Osteocyte (in vitro differentiated cells): ENCODE measurements at places on chromosomes 2 and 18. TPM values are rescaled to one million over a fixed set of nuclear protein-coding genes. Genes with fewer than 3 reads are reported as not detected.
A peak's percentile ranks its signal among the peaks of the same experiment; 100 is the strongest.

NCL gene
- 407 and 421 TPM in 2 replicates for total RNA-seq

RTP5 gene
- not detected in 2 replicates for total RNA-seq

ADGRF3 gene
- total RNA-seq, result 0.24 and 0.56 TPM in 2 replicates

MEX3C gene
- 53.5 and 59.7 TPM in 2 replicates for total RNA-seq

DSEL gene
- 105 and 108 TPM in 2 replicates for total RNA-seq

NFATC1 gene
- 5.9 and 8.1 TPM in 2 replicates for total RNA-seq

SPEG gene
- total RNA-seq, result 27.0 and 30.3 TPM in 2 replicates

RAMP1 gene
- 87.9 and 93.4 TPM in 2 replicates for total RNA-seq

SPIRE1 gene
- total RNA-seq, result 47.0 and 53.6 TPM in 2 replicates

LHCGR gene
- not detected in 2 replicates for total RNA-seq

LMAN1 gene
- total RNA-seq, result 93.2 and 94.7 TPM in 2 replicates

LIMS3 gene
- 3.1 and 4.2 TPM in 2 replicates for total RNA-seq

- no peak for DNase-seq
- H3K27ac ChIP-seq, result no peak overlapping the region
- H3K4me3 ChIP-seq, result no peak overlapping the region
- H3K27me3 ChIP-seq, result no peaks in the 10 kb centered on the region
- peaks cover 38% of the 10 kb centered on the region for H3K4me1 ChIP-seq
Measured at GRCh38 chr2:147715807-147716206, 129.0 kb upstream of the ACVR2A start.

DNA sequence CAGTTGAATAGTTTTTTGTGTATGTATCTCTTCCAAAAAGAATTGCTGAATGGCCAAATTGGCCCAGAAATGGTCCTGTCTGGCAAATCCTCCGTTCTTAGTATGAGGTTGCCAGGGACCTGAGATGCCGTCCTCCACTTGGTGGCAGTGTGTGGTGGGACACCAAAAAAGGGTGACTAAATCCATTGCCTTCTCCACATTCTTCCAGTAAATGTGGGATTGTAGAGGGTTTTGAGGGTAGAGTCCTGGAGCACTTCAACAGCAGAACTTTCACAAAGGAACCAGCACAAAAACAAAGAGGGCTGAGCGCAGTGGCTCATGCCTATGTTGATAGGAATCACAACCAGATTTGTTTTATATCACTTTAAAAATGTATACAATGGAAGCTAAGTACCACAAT, 199.9 kb downstream of the BCL2 start:
- H3K4me3 ChIP-seq, result no peak overlapping the region
- H3K4me1 ChIP-seq, result peaks cover 2% of the 10 kb centered on the region
- no peak for DNase-seq
- peaks cover 51% of the 10 kb centered on the region for H3K27me3 ChIP-seq

DNA sequence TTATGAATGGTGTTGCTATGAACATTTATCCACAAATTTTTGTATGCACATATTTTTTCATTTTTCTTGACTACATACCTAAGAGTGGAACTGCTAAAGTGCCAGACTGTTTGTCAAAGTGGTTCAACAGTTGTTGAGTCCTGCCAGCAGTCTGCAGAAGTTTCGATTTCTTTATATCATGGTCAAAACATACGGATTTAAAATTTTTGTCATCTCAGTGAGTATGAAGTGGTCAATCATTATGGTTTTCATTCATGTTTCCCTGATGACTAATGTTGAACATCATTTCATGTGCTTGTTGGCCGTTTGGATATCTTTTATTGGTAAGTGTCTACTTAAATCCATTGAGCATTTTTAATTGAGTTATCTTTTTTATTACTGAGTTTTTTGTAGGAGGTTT, 39.2 kb downstream of the CCDC138 start:
- H3K4me3 ChIP-seq, result no peak overlapping the region
- DNase-seq, result no peak
- H3K27ac ChIP-seq, result no peak overlapping the region
- H3K27me3 ChIP-seq, result no peaks in the 10 kb centered on the region
- H3K36me3 ChIP-seq, result peaks cover 17% of the 10 kb centered on the region
- no peaks in the 10 kb centered on the region for H3K4me1 ChIP-seq

GRCh38 chr18:39806525-39806924, 2148.5 kb upstream of the PIK3C3 start:
- peaks cover 3% of the 10 kb centered on the region for H3K27me3 ChIP-seq
- H3K4me3 ChIP-seq, result no peak overlapping the region
- H3K27ac ChIP-seq, result no peak overlapping the region
- DNase-seq, result no peak
- H3K36me3 ChIP-seq, result no peaks in the 10 kb centered on the region
- H3K4me1 ChIP-seq, result no peaks in the 10 kb centered on the region

DNA sequence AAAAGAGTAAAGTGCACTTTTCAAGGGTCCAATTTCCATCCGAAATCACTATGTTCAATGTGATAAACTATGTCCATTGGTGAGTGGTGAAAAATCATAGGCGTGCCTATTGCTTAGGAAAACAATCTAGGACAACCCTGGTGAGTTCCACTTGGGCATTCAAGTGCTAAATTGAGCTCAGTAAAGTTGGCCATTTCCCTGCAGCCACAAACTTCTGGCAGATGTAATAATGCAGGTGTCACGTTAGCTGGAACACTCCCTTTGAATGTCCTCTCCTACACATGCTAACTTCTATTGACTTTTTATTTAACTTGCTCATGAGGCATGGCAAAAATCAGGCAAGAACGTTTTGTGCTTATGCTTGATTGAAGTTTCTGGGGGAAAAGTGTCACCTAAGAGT, 67.1 kb downstream of the CPS1 start:
- H3K4me3 ChIP-seq, result no peak overlapping the region
- no peak overlapping the region for H3K27ac ChIP-seq
- no peaks in the 10 kb centered on the region for H3K27me3 ChIP-seq

GRCh38 chr18:36392979-36393287, 95.4 kb downstream of the FHOD3 start:
- peaks cover 2% of the 10 kb centered on the region for H3K27me3 ChIP-seq
- no peak overlapping the region for H3K27ac ChIP-seq
- H3K4me3 ChIP-seq, result no peak overlapping the region
- no peak for DNase-seq
- no peaks in the 10 kb centered on the region for H3K4me1 ChIP-seq

DNA sequence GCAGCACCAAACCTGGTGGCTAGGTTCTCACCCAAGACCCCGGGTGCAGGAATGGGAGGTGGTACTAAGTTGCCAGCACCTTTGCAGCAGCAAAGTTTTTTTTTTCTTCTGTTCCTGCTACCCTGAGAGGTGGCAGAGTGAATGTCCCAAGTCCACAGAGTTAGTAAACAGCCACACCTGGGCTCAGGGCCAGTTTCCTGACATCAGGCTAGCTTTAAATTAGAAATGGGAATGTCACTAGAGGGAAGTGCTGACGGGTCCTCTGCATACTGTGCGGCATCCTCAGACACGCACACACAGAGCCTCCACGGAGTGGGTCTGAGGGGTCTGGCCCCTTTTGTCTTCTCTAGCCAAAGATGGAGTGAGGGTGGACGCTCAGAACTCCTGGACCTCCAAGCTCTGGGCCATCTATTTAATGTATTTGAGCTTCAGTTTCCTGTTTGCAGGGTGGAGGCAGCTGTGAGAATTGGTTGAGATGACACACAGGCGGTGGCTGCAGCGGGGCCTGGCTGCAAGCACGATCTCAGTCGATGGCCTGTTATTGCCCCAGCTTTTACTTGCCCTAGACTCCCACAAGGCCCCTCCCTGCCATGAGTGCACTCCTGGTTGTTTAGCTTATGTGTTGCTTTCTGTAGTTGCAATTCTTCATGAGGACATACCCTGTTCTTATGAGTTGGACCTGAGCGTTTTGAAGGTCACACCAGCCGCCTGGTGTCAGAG, 751.4 kb upstream of the HS6ST1 start:
- no peak overlapping the region for H3K27ac ChIP-seq
- no peak overlapping the region for H3K4me3 ChIP-seq
- no peak for DNase-seq
- no peaks in the 10 kb centered on the region for H3K36me3 ChIP-seq

DNA sequence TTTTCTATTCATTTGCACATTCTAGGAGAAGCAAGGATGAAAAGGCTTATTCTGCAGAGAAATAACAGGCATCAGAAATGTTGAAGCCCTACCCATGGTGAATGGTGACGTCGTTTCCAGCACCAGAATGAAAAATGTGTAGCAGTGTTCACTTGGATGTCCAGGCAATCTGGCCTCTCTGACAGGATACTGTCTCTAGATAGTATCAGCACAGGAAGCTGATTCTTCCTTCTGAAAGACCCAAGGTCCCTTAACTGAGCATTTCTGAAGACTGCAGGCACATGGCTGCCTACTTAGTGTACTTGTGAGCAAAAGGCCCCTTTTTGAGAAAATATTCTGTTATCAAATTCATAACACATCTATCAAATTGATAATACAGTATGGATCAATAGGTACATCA, 234.1 kb downstream of the XIRP2 start:
- H3K27ac ChIP-seq, result no peak overlapping the region
- H3K36me3 ChIP-seq, result no peaks in the 10 kb centered on the region
- H3K4me1 ChIP-seq, result peaks cover 1% of the 10 kb centered on the region

GRCh38 chr2:196112418-196113034, 43.9 kb upstream of the DNAH7 start:
- peaks cover 43% of the 10 kb centered on the region for H3K4me1 ChIP-seq
- no peak for DNase-seq
- peak overlapping the region; percentile 97 for H3K27ac ChIP-seq
- no peaks in the 10 kb centered on the region for H3K27me3 ChIP-seq

GRCh38 chr2:241730671-241731293, 3.6 kb upstream of the D2HGDH start:
- H3K27me3 ChIP-seq, result no peaks in the 10 kb centered on the region
- no peak for DNase-seq
- H3K4me3 ChIP-seq, result no peak overlapping the region

DNA sequence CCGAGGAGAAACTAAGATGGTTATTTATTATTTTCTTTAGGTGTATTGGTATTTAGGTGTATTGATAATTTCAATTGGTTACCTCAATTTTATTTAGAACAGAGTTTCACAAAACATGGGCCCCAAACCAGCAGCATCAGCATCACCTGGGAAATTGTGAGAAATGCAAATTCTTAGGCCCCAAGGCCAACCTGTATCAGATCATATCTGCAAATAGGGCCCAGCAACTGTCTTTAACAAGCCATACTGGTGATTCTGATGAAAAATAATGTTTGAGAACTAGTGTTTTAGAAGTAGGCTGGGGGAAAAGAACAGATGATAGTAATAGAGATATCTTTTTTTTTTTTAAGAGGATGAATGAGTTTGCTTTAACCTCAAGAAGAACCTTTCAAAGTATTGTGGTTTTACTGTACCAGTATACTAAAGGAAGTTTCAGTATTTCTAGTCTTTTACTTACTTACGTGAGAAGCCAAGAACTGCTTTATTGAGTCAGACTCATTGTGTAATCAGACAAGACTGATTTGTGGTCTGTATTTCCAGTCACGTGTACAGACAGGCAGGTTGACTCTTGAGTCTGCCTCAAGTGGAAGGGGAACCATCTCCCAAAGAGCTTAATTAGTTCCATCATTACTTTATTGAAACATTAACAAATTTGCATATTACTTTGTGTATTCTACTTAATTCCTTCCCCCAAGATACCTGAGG, 60.4 kb upstream of the GAREM1 start:
- DNase-seq, result no peak
- no peaks in the 10 kb centered on the region for H3K27me3 ChIP-seq
- H3K4me3 ChIP-seq, result no peak overlapping the region
- H3K4me1 ChIP-seq, result no peaks in the 10 kb centered on the region

DNA sequence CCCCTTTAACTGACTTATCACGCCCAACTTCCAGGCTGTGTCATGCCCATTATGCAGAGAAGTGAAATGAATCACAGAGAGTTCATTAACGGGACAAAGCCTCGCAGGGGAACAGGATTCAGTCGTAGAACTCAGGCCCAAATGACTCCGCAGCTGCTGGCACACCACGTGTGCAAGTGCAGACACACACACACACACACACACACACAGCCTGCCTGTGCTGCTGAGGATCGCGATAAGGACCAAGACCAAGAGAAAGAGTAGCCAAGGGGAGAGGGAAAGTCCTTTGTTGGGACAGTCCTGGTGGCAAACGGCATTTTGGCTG, 90.0 kb upstream of the TAF1B start:
- H3K27me3 ChIP-seq, result peaks cover 3% of the 10 kb centered on the region
- no peaks in the 10 kb centered on the region for H3K36me3 ChIP-seq
- DNase-seq, result no peak
- peak overlapping the region; percentile 76 for H3K27ac ChIP-seq
- H3K4me1 ChIP-seq, result peaks cover 32% of the 10 kb centered on the region

- no peaks in the 10 kb centered on the region for H3K36me3 ChIP-seq
- no peak overlapping the region for H3K27ac ChIP-seq
- DNase-seq, result no peak
- H3K4me1 ChIP-seq, result no peaks in the 10 kb centered on the region
- H3K4me3 ChIP-seq, result no peak overlapping the region
Measured at GRCh38 chr2:174902506-174903263, 102.5 kb downstream of the CHN1 start.

GRCh38 chr2:95264624-95265023, 9.6 kb upstream of the PROM2 start:
- H3K4me3 ChIP-seq, result no peak overlapping the region
- H3K4me1 ChIP-seq, result no peaks in the 10 kb centered on the region
- H3K27me3 ChIP-seq, result no peaks in the 10 kb centered on the region
- peak; percentile 40 for DNase-seq
- H3K27ac ChIP-seq, result no peak overlapping the region

DNA sequence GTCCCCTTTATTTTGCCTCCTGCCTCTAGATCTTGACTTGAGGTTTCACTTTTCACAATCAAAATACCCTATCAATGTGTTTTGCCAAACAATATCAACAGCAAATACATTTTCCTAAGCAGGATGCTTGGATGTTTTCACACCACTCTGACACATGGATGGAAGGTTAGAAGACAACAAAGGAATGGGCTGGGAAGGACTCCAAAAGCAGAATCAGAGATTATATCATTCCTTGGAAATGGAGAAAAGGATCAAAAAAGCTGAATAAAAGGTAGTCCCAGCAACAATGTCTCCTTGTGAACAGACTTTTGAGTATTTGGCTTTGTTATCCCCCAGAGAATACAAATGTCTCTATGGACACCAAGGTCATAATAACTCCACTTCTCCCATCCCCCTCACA, 170.8 kb downstream of the ETAA1 start:
- H3K27me3 ChIP-seq, result no peaks in the 10 kb centered on the region
- peaks cover 7% of the 10 kb centered on the region for H3K4me1 ChIP-seq
- H3K4me3 ChIP-seq, result no peak overlapping the region
- H3K27ac ChIP-seq, result no peak overlapping the region
- no peaks in the 10 kb centered on the region for H3K36me3 ChIP-seq
- no peak for DNase-seq

- no peak overlapping the region for H3K4me3 ChIP-seq
- peaks cover 38% of the 10 kb centered on the region for H3K36me3 ChIP-seq
- DNase-seq, result no peak
- no peaks in the 10 kb centered on the region for H3K4me1 ChIP-seq
- no peak overlapping the region for H3K27ac ChIP-seq
Measured at GRCh38 chr2:238027058-238027457, 33.7 kb upstream of the SCLY start.

- H3K36me3 ChIP-seq, result no peaks in the 10 kb centered on the region
- DNase-seq, result no peak
- no peak overlapping the region for H3K4me3 ChIP-seq
- H3K27ac ChIP-seq, result no peak overlapping the region
- H3K27me3 ChIP-seq, result peaks cover 16% of the 10 kb centered on the region
Measured at GRCh38 chr18:11767935-11768334, 78.9 kb downstream of the GNAL start.
